ENCODE measurements at places on chromosomes 5 and 9. TPM values are rescaled to one million over a fixed set of nuclear protein-coding genes. Genes with fewer than 3 reads are reported as not detected.

Gene PCDH12
- not detected for total RNA-seq

DNA sequence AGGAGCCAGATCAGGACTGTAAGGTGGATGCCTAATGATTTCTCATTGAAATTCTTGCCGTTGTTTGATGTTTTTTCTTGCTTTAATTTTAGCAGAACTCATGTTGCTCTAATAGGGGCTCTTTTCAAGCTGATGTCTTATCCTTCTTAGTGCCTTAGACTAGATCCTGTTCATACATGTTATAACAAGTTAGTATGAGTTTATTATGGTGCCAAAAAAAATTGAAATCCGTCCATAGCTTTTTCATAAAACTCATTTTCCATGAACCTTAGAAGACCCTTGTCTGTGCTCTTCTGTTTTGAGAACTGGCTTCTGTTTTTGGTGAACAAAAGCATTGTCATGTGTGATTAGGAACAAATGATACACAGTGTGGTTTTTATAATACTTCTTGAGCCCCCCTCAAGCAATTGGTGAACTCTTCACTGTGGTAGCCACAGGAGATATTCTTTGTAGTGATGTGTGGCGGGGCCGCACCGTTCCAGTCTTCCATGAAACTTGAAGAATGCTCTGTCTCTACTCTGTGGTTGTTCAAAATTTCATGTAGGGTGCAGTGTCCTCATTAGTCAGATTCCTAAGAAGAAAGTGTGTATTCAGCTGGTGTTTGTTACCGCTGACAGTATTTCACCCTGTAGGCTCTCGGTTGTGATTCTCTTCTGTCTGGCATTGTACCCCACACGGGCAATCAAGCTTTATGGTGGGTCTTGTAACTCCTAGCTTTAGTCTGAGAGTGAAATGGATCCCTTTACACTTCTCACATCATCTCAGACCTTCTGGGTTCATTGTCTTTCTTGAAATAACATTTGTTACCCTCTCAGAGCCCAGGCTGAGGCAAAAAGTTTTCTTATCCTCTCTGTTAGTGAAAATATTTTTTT is 10.7 kb downstream of the OTULIN start:
- no peak overlapping the region for H3K4me3 ChIP-seq
- H3K27me3 ChIP-seq: no peaks in the 10 kb centered on the region
- DNase-seq: no peak
- H3K4me1 ChIP-seq: peaks cover 9% of the 10 kb centered on the region

- no peaks in the 10 kb centered on the region for H3K4me1 ChIP-seq
- H3K27ac ChIP-seq: no peak overlapping the region
- H3K27me3 ChIP-seq: no peaks in the 10 kb centered on the region
- H3K36me3 ChIP-seq: no peaks in the 10 kb centered on the region
- DNase-seq: no peak
These were observed 292.4 kb upstream of the ACO1 start for GRCh38 chr9:32092031-32092430.

DNA sequence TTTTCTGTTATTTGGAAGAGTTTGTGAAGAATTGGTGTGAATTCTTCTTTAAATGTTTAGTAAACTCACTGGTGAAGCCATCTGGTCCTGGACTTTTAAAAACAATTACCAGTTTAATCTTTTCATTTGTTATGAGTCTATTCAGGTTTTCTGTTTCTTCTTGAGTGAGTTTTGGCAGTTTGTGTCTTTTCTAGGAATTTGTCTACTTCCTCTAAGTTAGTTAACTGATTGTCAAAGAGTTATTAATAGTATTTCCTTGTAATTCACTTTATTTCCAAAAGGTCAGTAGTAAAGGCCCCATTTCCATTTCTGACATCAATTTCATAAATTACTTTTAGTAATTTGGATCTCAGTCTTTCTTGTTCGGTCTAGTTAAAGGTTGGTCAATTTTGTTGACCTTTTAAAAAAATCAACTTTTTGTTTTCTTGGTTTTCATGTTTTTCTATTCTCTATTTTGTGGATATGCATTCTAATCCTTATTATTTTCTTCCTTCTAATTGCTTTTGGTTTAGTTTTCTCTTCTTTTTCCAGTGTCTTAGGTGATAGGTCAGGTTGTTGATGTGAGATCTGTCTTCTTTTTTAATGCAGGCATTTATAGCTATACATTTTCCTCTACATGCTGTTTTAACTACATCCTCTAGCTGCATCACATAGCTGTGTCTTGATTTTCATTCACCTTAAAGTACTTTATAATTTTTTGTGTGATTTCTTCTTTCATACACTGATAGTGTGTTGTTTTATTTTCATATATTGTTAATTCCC is 7.3 kb upstream of the SMIM3 start:
- no peak overlapping the region for H3K27ac ChIP-seq
- DNase-seq: no peak
- H3K4me3 ChIP-seq: no peak overlapping the region
- no peaks in the 10 kb centered on the region for H3K4me1 ChIP-seq
- H3K36me3 ChIP-seq: no peaks in the 10 kb centered on the region
- no peaks in the 10 kb centered on the region for H3K27me3 ChIP-seq

DNA sequence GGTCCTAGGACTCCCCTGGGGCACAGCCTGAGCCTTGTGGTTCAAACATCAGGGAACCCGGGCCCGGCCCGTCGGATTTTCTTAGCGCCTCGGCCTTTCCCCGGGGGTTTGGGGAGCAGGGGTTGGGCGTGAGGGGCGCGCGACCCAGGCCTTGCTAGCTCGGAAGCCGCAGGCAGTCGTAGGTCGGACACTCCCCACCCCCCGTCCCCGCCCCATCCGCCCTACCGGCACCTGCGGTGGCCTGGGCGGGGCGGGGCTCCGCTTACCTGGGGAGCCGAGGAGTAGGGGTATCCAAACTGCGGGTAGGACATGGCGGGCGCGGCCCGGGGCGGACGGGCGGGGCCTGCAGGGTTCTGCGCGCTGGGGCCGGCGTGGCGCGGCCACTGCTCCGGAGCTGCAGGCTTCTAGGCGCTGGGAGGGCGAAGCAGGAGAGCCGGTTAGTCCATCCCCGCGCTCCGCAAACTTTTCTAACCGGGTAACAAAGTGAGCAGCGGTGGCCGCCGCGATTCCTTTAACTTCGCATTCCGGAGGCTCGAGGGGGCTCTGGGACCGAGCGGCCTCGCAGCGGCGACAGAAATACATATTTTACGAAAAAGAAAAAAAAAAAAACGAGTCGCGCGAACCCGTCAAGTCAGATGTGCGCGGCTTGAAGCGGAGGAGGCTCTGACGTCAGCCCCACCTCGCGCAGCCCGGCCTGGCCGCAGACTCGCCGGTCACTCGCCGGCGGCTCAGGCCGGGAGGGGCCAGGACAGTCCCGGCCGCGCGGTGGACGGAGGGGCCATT is at the start of gene IRX4:
Gene IRX4, minus strand, starts transcription at position 589 of the 783 bp plus-strand sequence. Its CDS starts 278 bp downstream, at position 311.
- no peak within 1 kb of the TSS for H3K27ac ChIP-seq
- H3K4me3 ChIP-seq: peak within 1 kb of the TSS; percentile 57
- DNase-seq: peak; percentile 84
